Heart right ventricle (tissue), 16 donors: ENCODE measurements at places on chromosomes 2 and 18.

- H3K4me3 ChIP-seq: no peak overlapping the region
- H3K27ac ChIP-seq: no peak overlapping the region
- no peaks in the 10 kb centered on the region for H3K27me3 ChIP-seq
- no peaks in the 10 kb centered on the region for H3K36me3 ChIP-seq
Measured at GRCh38 chr2:166784296-166784946, 103.9 kb upstream of the XIRP2 start.

GRCh38 chr2:161373942-161374341 lies 42.2 kb upstream of the TBR1 start:
- no peaks in the 10 kb centered on the region for H3K4me1 ChIP-seq
- H3K36me3 ChIP-seq: no peaks in the 10 kb centered on the region
- DNase-seq: no peak
- no peaks in the 10 kb centered on the region for H3K27me3 ChIP-seq
- H3K27ac ChIP-seq: no peak overlapping the region

DNA sequence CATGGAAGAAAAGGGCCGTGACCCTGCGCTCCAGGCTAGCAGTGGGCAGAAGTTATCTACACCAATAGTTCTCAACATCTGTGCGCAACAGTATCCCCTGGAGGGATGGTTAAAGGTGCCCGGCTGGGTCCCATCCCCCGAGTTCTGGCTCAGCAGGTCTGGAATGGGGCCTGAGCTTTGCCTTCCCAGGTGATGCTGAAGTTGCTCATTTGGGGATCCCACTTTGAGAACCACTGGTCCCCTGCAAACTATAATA lies 31.1 kb downstream of the DNMT3A start:
- H3K4me1 ChIP-seq: peaks cover 95% of the 10 kb centered on the region
- no peak overlapping the region for H3K27ac ChIP-seq
- no peak overlapping the region for H3K4me3 ChIP-seq
- H3K36me3 ChIP-seq: peaks cover 37% of the 10 kb centered on the region
- H3K27me3 ChIP-seq: no peaks in the 10 kb centered on the region
- no peak for DNase-seq

DNA sequence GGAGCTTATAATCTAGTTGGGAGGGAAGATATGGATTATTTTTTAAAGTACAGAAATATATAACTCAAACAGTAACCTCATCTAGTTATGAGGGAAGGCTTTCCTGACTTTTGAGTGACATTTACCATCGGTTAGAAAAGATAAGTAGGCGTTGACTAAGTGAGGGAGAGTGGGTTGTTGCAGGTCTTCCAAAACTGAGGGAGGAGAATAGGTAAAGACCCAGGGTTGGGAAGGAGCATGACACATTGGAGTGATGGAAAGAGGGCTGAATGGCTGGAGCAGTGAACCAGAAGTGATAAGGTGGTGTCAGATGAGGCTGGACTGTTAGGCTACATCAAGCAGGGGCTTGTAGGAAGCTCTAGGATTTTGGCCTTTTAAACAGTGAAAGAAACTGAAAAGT lies 10.6 kb upstream of the NUP35 start:
- no peaks in the 10 kb centered on the region for H3K4me1 ChIP-seq
- H3K27ac ChIP-seq: no peak overlapping the region
- H3K36me3 ChIP-seq: no peaks in the 10 kb centered on the region
- H3K4me3 ChIP-seq: no peak overlapping the region

- H3K4me3 ChIP-seq: no peak overlapping the region
- no peak overlapping the region for H3K27ac ChIP-seq
- no peaks in the 10 kb centered on the region for H3K27me3 ChIP-seq
- peaks cover 32% of the 10 kb centered on the region for H3K4me1 ChIP-seq
- no peak for DNase-seq
Measured at GRCh38 chr18:48219810-48220499, 189.2 kb downstream of the ZBTB7C start.

DNA sequence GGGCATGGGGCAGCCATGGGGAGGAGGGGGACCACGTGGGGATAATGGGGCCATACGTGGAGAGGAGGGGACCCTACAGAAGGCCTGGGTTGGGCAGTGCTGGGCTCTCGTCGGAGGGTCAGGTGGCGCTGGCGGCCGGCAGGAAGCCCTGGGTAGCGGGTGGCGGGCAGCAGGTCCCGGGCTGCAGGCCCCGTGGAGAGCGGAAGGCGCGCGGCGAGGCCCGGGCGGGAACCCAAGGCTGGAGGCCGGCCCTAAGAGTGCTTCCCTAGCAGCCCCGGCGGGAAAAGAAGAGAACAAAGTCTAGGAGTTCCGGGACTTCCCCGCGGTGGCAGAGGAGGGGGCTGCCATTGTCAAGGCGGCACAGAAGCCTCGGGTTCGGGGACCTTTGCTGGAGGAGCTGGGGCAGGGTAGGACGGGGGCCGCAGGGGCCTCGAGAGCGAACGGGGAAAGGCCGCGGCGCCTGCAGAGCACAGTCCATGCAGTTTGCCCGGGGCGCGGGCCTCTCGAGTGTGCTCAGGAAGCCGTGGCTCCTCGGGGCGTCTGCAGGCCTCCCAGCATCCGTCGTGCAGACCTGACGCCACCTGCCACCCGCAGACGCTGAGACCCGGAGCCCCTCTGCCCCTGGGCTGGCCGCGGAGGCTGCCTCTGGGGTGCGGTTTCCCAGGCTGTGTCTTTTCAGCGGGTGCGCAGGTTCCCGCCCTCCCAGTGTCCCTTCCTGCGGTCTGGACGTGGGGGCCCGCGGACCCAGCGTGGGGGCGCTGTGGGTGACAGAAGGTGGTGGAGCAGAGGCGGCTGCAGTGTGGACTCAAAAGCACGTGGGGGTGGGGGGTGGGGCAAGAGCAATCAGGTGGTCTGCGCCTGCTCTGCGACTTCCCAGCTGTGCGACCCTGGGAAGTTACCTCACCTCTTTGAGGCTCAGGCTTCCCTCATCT lies 19.4 kb upstream of the NCL start:
- H3K4me3 ChIP-seq: peak overlapping the region; percentile 39
- peak overlapping the region; percentile 78 for H3K27ac ChIP-seq
- peak; percentile 58 for DNase-seq

- peaks cover 22% of the 10 kb centered on the region for H3K36me3 ChIP-seq
- no peak for DNase-seq
- no peaks in the 10 kb centered on the region for H3K27me3 ChIP-seq
- H3K4me1 ChIP-seq: peaks cover 17% of the 10 kb centered on the region
- H3K27ac ChIP-seq: no peak overlapping the region
Measured at GRCh38 chr18:79527656-79528315, 132.1 kb downstream of the NFATC1 start.
